Fibroblast of skin of left biceps (primary cell): ENCODE measurements at places on chromosomes 7 and 10.
A peak's percentile ranks its signal among the peaks of the same experiment; 100 is the strongest.

- DNase-seq = no peak
Observed at GRCh38 chr10:78405231-78405630, 371.6 kb downstream of the RPS24 start.

- no peak for DNase-seq
Observed at GRCh38 chr10:71351628-71352319, 32.7 kb downstream of the SLC29A3 start.

DNA sequence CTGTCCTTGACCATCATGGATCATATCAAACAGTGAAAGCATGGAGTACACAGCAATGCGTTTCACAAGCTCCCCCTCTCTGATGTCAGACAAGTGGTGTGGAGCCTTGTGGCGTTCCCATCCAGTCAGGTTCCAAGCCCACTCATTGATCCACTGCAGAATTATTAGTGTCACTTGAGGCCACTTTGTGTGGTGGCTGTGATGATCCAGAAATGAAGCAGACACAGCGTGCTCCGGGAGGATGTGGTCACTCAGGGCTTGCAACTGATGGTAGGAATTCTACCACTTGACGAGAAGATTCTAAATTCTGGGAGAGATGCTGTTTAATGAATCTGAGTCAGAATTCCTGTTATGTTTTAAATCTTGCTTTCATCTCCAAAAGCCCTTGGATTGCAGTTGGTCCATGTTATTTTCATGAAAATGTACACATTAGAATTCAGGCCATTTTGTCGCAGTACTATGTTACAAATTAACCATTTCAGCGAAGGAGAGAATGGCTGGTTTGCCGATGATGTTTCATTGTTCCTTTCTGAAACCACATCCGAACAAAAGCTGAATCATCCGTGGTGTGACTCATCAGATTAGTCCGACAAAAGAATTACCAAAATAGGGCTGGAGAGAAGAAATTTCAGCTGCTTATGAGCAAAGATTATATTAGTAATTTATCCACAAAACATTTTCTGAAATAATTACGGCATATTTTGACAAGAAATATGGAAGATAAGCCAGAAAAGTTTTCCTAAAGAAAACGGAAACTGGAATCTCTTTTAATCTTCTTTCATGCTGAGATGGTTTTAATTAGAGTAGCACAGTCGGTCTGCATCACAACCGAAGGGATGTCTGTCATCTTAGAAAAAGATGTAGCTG lies 48.1 kb downstream of the INSYN2A start:
- DNase-seq = peak; percentile 71

GRCh38 chr7:87171282-87171934 lies 19.2 kb downstream of the DMTF1 start:
- DNase-seq = no peak

DNA sequence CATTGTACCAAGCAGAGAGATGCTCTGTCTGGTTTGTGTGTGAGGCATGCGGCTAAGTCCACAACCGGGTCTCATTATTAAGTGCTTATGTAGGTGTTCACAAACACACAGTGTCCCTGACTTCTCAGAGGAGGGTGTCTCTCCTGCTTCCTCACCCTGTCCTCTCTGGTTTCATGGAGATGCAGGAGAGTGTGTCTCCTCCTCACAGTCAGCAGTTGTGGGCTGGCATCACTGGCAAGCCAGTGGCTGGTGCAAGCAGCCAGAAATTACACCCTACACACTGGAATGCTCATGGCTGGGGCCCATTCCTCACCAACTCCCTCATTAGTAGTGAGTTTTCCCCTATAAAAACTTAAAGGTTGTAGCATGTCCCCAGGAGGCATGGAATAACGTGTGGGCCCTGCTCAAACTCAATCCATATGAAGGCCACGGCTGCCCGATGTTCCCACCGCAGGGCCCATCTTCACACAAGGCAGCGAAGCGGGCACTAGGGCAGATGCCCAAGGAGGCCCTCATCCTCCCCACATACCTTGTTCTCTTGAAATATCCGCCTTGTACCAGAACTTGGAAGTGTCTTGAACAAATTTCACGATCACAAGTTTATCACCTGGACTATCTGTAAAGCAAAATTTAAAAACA lies 280.1 kb downstream of the TNS3 start:
- no peak for DNase-seq

- no peak for DNase-seq
Observed at GRCh38 chr10:6563075-6563474, 17.0 kb downstream of the PRKCQ start.

GRCh38 chr10:49526619-49527018 lies 12.3 kb downstream of the ERCC6 start:
- DNase-seq = peak; percentile 55

DNA sequence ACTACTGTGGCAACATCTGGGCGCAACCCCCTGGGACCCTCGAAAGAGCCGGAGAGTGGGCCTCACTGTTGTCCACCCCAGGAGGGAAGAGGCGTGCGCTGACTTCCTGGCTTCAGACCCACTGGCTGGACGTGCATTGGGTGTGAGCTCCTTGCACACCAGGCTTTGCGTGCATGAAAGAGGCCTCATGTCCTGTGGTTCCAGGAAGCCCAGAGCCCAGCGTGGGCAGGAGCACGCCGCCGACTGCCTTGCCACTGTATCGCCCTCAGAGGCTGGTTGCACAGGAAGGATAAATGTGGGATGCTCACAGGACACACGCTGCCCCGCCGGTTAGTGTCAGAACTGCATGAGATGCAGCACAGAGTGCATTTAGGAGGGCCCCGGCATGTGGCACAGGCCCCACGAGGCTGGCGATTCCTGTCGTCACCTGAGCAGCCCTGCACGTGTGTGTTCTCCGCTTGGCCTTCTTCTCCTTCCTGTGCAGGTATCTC lies 8.5 kb upstream of the JAKMIP3 start:
- DNase-seq = no peak

DNA sequence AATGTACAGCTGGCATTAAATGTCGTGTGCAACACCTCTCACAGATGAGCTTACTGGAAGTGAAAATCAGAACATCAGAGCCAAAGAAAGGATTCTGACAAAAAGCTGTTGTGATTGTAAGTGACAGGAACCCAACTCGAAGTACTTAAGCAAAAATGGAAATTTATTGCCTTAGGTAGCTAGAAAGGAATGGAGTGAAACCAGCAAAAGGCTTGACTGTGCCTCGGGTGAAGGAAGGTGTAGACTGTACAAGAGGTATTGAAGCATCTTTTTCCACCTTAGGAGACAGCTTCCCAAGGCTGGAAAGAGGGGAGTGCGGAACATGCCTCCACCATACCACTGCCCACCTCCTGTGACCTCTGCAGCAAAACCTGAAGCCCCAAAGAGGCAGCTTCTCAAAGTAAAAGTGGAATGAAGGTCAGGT lies 27.3 kb upstream of the ITGB1 start:
- DNase-seq = no peak

DNA sequence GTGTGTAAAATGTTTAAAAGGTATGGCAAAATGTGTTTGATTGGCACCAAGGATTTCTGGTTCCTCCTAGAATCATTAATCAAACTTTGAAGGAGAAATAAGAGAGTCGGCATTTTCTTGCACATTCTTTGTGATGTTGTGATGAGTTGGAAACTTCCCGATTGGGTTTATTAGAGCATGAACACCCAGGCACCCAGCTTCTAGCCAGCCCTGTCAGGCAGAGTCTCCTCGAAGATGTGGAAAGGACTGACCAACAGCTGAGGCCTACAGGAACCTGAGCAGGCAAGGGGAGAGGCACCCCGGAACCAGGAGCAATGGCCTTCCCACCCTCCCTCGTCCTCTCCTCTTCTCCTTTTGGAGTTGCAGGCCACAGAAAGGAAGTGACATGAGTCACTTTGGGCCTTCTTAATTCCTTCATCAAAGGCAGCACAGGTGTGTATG lies 68.7 kb downstream of the EGFR start:
- no peak for DNase-seq

GRCh38 chr7:104883248-104883717 lies 130.7 kb upstream of the KMT2E start:
- DNase-seq = no peak

- DNase-seq = no peak
Observed at GRCh38 chr7:98836811-98837629, 32.8 kb downstream of the TMEM130 start.

DNA sequence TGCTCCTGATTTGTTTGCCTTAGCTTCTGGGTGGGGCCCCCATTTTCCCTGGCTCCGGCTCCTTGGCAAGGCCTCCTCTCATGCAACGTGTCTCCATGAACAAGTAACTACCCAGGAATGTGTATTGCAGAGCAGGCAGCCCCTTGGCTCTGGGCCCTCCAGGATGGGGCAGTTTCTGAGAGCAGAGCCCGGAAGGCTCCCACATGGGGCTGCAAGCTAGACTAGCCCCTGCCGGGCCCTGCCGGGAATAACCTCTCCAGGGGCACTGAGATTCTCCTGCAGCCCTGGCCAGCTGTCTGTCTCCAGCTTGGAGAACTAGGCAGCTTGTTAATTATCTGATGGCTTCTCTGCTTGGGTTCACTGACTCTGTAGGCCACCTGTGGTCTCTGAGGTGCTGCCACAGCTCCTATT lies 184.0 kb upstream of the INHBA start:
- DNase-seq = peak; percentile 95

DNA sequence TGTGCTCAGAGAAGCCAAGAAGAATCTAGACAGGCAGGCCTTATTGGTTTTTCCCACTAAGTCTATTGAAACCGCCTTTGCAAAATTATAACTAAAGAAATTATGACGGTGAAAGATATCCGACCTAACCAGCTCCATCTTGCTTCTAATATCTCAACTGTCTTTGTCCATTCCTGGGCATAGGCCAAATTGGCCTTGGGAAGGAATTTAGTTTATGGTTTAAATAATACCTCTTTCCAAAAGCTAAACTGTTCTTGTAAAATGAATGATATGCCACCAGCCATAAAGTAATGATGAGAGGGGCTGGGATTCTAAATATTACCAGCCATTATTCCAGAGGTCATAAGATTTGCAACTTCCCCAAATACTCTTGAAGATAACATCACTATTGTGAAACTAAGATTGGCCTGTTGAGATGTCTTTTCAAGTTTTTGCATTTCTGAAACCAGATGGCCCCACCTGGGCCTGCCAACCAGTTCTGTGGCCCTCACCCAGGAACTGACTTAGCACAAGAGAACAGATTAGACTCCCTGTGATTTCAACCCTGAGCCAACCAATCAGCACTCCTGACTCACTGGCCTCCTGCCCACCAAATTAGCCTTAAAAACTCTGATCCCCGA lies 41.2 kb upstream of the SLC35G1 start:
- no peak for DNase-seq

- no peak for DNase-seq
Observed at GRCh38 chr10:20674926-20675325, 222.2 kb downstream of the NEBL start.

DNA sequence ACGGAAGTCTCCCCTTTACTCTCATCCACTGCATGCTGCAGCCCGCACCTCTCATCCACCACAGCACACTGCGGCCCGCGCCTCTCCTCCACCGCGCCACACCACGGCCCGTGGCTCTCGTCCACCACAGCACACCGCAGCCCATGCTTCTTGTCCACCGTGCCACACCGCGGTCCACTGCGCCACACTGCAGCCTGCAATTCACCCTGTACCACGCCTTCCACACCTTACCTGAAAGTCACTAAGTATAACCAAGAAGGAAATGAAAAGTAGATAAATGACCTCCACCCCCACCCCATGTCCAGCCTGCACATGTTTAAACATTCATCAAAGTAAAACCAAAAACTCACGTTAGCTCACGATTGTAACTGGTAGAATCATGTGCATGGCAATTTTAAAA lies 176.1 kb downstream of the DIP2C start:
- DNase-seq = no peak

DNA sequence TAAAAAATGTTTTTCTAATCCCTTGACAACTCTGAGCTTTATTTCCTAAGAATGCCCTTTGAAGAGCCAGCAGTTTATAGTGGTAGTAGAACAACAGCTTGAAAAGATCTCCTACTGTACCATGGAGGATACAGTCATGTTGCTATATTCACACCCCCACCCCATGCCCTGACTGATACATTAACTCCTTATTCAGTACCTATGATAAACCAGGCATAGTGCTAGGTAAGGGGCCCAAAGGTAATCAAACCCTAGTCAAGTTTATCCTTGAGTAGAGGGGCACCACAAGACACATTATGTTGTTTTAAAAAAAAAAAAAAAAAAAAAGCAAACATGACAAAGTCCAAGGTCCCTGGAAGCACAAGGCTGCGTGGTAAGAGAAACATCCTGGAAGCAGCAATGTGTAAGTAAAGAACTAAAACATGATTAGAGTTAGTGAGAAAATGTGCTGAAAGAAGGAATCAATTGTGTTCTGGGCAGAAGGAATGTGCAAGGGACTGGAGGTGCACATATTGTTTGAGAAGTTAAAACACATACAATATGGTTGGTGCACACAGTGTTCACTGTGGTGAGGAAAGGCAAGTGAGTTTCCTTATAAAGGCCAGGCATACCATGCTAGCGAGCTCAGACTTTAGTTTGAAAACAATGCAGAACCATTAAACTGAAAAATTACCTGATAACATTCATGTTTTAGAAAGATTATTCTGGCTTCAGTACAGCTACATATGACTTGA lies 51.2 kb downstream of the PDE1C start:
- no peak for DNase-seq

- no peak for DNase-seq
Observed at GRCh38 chr10:93072225-93072712, 1.4 kb upstream of the CYP26A1 start.

GRCh38 chr7:51237446-51238133 lies 79.0 kb downstream of the COBL start:
- DNase-seq = no peak

GRCh38 chr7:50552921-50553320 lies 12.3 kb downstream of the DDC start:
- DNase-seq = no peak

DNA sequence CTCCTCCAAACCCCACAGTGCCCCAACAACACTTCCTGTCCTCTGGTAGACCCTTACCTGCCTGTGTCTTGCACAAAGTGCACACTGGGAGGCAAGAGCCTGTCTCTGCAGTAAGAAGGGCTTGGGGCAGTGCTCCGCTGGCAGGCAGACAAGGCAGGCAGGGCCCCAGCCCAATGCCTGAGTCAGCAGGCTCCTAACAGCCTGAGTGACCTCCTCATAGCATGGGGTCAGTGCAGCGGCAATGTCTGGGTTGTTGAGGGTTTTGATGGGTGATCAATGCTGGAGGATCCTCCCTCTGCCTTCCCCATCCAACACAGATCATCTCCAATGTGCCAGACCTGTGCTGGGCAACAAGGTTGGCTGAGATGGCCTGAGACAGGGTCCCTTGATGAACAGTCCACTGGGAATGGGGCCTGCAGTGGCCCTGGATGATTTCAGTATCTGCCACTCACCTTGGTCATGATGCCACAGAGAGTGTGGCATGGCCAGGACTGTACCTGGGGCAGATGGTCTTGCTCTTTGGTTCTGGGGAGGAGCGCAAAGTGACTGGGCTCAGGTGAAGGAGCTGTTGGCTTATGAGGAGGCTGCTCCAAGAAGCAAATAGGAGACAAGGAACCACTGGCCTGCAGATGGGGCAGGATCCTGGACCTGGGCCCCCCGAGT lies 55.6 kb upstream of the CAMK2B start:
- DNase-seq = no peak

GRCh38 chr7:40763319-40764287 lies 628.8 kb downstream of the SUGCT start:
- peak; percentile 50 for DNase-seq

GRCh38 chr7:134667899-134668298 lies 21.2 kb downstream of the BPGM start:
- no peak for DNase-seq

GRCh38 chr10:105864854-105865253 lies 1223.8 kb downstream of the SORCS3 start:
- DNase-seq = no peak
